ENCODE measurements at places on chromosomes 12 and 14.

DNA sequence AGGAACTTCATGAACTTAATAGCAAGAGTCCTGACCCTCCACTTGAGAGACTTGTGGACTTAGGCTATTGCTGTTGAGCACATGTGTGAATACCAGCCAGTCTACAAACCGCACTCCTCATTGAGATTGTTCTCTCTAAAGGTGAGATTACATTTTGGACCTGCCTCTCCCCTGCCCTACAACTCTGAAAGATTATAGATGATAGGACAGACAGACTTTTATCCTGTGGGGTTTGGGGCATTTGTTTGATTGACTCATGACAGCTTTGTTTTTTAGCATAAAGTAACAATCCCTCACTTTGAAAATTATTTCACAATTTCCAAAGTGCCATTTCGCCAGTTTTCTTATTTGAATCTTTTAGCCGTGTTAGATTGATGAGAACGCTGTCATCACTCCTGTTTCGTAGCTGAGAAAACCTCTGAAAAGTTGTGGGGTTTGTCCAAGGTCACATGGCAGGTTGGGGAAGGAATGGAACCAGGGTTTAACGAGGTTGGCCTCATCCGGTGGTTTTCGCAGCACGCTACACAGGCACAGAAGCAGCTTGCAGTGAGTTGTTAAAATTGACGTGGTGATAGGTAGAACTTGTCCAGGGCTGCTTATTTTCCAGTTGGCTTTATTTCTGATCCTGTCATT, 836 bp downstream of the EVL start:
- DNase-seq, result no peak

DNA sequence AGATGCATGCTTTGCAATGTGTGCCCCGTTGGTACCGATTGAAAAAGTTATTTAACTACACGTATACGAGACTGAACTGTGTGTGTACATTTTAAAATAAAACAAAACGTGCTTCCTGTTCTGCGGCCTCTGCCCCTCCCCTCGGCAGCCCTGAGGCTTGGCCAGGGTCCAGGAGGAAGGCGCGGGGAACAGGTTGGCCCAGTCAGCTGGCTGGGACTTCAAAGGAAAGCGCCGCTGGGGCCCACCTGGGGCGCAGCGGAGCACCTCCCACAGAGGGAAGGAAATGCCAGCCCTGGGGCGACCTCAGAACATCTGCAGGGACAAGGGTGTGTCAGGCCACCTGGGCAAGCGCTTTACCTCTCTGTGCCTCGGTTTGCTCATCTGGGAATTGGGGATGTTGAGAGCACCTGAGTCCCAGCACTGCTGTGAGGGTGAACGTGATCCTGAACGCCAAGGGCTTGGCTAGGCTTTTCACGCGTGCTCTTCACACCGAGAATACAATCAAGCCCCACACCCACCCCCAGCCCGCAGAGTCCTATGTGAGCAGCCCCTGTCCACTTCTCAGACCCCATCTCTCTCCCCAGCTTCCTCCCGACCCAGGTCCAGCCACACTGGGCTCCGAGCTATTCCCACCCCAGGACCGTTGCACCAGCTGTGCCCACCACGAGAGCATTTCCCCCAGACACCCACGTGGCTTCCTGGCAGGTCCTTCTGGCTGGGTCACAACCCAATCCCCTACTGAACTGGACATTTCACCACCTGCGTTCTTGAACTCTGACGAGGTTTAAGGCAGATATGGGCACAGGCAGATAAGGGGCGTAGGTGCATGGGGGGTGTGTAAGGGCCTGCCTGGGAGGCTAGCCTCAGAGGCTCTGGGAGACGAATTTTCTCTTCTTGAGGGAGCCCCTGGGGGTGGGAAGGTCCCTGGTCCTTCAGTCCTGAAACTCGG, 41.9 kb upstream of the NCOR2 start:
- peak; percentile 78 for DNase-seq

- no peak for DNase-seq
Measured at GRCh38 chr12:120199595-120200306, 1.2 kb downstream of the RPLP0 start.

DNA sequence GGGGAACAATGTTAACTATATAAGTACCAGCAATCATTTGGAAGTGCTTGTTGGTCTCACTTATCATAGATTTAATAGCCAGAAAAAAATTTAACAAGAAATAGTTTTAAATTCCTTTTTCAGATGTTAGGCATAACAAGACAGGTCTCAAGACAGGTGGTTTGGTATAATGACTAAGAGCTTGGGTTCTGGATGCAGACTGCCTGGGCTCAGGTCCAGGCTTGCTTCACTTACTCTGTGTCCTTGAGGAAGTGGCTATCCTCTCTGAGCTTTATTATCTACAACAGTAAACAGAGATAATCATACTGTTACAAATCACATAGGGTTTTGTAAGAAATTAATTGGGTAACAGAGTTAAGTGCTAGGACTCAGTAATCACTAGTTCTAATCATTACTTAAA, 338.0 kb upstream of the FLRT2 start:
- no peak for DNase-seq

DNA sequence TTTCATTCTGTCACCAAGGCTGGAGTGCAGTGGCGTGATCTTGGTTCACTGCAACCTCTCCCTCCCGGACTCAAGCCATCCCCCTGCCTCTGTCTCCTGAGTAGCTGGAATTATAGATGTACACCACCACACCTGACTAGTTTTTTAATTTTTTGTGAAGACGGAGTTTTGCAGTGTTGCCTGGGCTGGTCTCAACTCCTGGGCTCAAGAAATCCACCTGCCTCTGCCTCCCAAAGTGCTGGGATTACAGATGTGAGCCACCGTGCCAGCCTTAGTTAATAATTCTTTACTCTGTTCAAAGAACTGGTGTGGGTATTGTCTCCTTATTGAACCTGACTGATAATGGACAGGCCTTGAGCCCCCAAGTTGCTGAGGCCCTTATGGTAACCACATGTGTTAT, 10.4 kb upstream of the KRT7 start:
- no peak for DNase-seq

DNA sequence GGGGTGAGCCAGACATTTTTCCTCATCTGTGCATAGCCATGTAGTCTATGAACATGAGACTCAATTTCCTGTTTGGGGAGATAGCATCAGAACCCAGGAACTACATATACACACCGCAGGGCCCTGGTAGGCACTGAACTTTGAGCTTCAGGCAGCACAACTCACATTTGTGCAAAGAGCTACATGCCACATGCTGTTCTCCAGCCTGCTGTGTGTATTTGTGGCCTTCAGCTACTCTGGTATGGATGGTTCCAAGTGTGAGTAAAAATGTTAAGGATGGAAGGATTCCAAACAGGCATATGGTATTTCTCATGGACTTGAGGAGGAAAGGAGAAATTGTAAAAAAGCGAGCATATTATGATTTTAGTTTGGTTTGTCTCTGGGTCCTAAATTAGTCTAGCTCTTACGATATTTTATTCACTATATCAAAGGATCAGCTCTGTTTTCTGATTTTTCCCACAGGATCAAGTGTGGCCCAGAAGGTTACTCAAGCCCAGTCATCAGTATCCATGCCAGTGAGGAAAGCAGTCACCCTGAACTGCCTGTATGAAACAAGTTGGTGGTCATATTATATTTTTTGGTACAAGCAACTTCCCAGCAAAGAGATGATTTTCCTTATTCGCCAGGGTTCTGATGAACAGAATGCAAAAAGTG, 422.4 kb upstream of the OR4E1 start:
- no peak for DNase-seq

DNA sequence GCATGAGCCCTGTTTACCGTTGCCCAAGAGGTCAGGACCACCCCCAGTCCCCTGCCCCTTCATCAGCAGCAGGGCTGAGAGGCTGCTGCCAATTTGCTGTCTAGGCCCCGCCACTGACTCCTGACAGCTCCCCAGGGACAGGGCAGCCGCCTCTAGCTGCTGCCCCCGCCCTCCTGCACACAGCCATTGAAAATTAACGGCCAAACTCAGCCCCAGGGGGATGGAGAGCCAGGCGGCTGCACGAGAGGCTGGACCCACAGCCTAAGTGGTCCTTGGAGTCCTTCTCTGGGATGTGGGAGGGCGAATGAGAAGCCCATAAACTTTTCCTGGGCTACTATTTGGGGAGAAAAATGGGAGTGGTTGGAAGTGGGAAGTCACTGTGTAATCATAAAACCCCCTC, 4.6 kb downstream of the FOXN4 start:
- peak; percentile 75 for DNase-seq

DNA sequence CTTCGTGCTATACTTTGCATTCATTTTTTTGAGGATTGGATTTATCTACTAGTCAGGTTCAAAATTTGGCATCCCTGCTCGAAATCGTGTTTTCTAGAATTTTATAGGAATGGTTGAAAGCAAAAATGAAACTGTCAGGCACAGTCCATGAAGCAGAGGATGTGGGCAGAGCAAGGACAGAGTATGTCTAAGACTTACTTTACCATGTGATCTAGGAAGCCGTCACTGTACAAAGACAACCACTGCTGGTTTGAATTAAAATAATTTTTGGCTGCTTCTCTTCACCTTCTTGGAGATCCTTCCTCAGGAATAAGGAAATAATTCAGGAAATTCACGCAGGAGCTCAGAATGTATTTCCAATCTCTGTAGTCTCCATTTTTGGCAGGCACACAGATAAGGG, 31.6 kb upstream of the SGPP1 start:
- peak; percentile 15 for DNase-seq

DNA sequence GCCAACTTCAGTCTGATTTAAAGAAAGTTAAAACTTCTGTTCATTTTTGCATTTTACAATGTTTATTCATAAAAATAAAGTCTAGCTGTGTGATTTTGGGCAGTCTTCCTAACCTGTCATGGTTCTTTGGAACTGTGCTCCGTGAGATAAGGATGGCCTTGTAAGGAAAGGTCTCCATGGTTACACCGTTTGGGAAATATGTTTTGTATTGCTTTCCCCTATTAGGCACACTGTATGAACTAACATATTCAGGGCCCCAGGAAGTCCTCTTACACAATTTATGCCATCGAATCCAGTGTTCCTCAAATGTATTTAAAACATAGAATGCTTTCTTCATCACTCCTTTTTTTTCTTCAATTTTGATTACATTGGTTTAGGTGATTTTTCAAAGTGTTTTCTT, 54.5 kb downstream of the APAF1 start:
- no peak for DNase-seq

- no peak for DNase-seq
Measured at GRCh38 chr12:13599176-13599575, 382.2 kb downstream of the GRIN2B start.
